ENCODE measurements at places on chromosomes 3 and 15. TPM values are rescaled to one million over a fixed set of nuclear protein-coding genes. Genes with fewer than 3 reads are reported as not detected.
A peak's percentile ranks its signal among the peaks of the same experiment; 100 is the strongest.

DZIP3 gene
- 34.1 TPM for total RNA-seq

TMEM266 gene
- total RNA-seq, result 0.35 TPM

RPL14 gene
- 246 TPM for total RNA-seq

CCDC39 gene
- 1.5 TPM for total RNA-seq

DNA sequence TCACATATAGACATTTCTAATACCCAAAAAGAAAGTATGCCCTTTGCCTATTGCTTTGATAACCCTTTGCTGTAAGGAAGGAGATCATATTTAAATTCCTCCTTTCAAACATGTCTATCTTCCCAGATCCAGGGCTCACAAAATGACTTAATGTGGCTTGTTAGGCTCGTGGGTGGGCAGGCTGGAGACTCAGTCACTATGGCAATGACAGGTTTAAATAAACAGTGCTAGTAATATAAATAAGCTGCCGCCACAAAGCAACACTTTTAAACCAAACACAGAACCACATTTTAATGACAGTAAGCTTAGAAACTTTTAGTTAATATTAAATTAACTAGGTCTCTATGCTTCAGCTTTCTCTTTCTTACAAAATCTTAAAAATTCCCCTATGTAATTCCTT lies 616.0 kb upstream of the NAALADL2 start:
- no peak for DNase-seq

GRCh38 chr3:134381076-134381475 lies 6.8 kb upstream of the AMOTL2 start:
- DNase-seq, result no peak

DNA sequence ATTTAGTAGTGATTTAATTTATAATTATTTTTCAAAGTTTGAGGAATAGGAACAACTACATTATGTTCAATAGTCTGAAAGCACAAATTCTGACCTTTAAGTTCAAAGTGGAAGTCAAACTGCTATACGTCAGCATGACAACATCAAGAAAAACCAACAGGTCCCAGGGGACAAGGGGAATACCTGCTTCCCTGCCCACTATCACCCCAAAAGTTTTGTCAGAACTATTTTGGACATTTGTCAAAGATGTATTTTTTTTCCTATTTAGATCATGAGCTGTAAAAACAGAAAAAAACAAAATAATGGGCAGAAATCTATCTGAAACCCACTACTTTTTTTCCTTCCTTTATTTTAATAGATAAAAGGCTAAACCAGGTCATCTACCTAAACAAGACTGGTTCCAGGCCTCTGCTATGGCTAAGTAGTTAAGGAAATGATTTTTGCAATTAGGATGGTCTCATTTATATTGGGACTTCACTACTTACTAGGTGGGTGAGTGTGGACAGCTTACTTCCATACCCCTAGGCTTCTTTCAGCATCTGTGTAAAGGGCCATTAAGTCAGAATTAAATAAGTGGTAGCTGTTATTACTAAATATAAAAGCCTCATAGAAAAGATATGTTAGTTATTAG lies 746.3 kb downstream of the FHIT start:
- no peak for DNase-seq

GRCh38 chr15:47786371-47786770 lies 69.1 kb downstream of the SEMA6D start:
- no peak for DNase-seq

DNA sequence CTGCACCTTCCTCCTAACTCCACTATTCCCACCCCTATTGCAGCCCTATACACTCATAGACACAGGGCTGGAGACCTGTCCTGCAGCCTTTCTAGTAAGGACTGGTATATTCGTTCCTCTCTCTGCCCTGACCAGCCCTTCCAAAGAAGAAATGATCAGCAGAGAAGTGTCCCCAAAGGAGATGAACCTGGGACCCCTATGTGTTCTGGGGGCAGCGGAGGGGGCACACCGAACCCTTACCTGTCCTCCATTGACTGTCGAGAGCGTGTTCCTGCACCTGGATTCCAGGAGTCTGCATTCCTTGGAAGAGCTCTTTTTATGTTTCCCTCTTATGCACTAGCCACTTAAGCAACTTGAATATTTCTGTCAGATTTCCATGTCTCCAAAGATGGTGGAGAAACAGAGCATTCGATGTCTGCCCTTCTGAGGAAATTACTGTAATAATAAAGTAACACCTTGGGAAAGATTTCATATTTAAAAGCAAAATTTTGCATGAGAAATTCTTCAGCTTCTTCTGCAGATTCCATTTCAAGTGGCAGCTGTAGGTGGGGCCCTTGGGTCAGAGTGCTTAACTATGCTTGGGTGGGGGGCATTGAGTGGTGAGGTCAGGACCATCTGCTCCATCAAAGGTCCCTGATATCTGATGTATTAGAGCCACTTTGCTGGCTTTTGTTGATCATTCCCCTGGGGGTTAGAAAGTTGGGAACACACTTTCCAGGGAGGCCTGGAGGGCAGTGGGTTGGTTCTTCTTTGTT lies 6.3 kb downstream of the EPHB1 start:
- DNase-seq, result no peak

DNA sequence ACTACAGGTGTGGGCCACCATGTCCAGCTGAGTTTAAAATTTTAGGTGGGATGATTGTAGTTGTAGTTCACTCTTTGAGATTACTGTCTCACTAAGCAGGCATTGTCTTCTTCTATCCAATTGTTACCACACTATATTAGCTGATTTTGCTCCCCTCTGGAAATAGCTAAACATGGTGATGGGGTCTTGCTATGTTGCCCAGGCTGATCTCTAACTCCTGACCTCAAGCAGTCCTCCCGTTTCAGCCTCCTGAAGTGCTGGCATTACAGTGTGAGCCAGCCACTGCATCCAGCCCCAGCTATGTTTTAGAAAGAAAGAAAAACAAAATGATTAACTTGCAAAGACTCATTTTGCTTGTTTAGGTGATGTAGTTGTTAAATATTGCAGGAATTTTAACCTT lies 30.6 kb downstream of the YEATS2 start:
- DNase-seq, result no peak

GRCh38 chr3:42036483-42036823 lies 54.7 kb upstream of the TRAK1 start:
- no peak for DNase-seq

DNA sequence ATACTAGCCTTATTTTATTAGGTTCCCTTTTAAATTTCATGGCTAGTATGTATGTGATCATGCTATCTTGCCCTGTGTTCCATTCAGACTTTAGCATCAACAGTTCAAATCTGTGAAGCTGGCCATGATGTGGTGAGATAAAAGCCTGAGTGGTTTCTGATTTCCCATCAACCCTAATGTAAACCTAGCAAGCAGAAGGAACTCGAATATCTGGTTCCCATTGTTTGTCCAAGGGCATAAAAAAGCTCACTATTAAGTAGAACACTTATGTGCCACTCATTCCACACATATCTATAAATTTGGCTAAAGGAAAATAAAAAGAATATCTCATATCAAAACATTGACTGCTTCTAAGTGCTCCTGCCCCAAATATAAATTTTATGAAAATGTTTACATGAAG lies 311.7 kb downstream of the CADM2 start:
- no peak for DNase-seq

DNA sequence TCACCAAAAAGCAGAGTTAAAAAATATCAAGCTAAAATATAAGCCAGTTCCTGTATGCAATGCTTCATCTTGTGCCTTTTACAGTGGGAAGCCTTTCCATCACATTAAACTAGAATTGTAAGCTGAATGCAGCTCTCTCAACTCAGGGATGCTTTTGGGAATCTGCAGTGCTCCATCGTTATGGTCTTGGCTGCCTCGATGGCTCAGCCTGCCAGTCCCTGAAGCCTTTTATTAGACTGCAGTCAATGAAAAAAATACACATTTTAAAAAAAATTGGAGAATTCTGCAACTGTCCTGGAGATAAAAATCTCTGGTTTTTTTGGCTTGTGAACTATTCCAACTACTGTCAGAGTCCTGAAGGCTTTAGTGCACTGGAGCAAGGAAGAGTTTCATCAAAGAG lies 53.0 kb downstream of the FRMD4B start:
- no peak for DNase-seq

ZNF662 gene
- total RNA-seq, result 25.4 TPM

GRCh38 chr3:38711321-38711720 lies 61.8 kb upstream of the SCN5A start:
- no peak for DNase-seq

GRCh38 chr3:14433106-14433505 lies 30.7 kb downstream of the SLC6A6 start:
- DNase-seq, result no peak

GRCh38 chr3:120649830-120650233 lies 32.2 kb downstream of the HGD start:
- no peak for DNase-seq

GRCh38 chr3:39186692-39187151 lies 5.7 kb downstream of the XIRP1 start:
- no peak for DNase-seq

DNA sequence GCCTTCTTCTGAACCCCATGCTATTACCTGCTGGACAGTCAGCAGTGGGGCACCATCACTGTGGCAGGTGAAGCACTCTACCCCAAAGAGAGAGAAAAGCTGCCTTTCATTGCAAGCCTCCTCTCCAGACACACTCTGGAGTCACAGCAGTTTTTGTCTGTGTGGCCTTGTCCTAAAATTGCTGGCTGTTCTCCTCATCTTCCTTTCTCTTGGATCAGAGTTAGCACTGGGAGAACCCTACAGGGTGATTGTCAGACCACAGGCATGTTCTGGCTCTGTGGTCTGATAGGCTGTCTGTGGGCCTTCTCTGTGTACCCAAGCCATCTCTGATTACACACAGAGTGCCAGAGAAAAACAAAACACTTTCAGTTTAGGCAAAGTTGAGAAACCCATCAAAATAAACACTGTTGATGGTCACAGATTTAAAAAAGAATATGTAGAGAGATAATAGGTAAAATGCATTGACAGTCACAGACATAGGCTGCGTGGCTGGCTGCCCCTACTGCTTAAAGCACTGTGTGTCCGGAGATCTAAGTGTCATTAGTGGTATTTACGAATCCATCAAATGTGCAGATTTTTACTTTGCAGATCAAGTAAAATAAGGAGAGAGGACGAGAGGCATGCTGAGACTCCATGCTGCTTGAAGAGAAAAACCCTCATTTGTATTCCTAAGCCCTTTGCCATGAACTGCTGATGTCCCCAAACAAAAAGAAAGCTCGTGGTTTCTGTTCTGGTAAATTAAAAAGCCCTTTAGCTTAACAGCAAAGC lies 689.9 kb downstream of the TUSC7 start:
- no peak for DNase-seq

GRCh38 chr15:49189631-49190030 lies 19.6 kb downstream of the GALK2 start:
- DNase-seq, result no peak

DNA sequence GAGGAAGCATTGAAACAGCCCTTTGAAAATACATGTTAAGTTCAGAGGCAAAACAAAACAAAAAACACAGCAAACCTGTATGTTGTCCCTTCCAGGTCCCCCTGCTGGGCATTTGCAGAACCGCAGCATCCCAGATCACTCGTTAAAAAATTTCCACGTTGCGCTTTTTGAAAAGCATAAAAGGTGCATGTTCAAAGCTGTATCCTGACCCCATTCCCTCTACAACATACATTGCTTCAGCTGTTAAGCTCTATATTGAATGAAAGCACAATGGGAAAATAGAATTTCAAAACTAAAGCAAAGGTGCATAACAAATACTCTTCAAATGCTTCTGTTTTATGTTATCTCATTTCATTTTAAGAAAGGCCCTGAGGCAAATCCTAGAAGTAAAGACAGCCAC lies 328.3 kb downstream of the THSD4 start:
- peak; percentile 69 for DNase-seq

DNA sequence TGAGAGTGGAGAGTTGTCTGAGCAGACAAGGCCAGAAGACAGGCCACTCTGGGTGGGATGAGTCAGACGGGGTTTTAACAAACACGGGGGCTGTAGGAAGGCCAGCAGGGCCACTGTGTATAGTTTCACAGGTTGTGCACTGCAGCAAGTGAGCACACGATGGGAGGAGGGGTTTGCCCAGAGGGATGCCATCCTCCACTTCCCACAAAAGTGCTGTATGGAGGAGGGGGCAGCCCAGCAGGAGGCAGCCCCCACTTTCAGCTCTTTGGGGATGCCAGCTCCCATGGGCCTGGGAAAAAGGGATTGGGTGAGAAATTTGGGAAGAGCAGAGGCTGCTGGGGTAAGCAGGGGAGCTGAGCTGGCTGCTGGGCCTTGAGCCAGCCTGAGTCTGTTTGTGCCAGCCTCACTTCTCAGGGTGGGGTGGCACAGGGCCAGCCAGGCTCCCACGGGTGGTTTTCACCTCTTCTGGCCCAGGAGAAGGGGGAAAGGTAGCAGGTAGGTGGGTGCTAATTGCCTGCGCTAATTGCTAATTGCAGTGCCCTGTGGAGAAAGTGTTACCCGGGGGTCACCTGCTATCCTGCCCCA lies 6.7 kb downstream of the ZBTB47 start:
- DNase-seq, result no peak

GRCh38 chr15:101454365-101454764 lies 35.1 kb downstream of the PCSK6 start:
- no peak for DNase-seq

DNA sequence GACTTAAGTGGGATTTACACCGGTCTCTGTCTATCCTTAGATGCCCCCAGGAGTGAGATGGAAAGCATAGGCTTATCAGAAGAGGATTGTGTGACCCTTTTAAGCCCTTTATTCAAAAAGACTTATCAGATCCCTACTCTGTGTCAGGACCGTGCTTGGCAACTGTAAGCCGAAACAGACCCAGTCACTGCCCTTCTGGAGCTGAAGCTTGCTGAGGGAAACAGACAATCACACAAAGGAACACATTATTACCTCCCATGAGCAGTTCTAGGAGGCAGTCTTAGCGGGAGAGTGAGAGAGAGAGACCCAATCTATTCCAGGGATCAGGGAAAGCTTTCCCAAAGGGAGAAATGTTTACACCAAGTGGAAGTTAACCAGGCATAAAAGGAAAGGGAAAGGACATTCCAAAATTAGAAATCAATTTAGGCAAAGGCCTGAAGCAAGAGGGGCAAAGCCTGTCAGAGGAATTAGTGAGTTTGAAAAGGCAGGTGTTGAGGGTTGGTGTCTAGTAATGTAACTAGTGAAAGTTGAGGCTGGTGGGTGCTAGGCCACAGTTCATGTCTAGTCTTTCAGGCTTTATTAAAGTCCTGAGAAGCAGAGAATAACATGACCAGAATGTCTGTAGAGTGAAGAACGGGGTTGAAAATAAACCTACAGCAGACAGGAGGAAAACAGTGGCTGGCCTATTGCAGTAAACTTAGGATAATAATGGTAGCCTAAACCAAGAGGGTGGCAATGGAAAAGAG lies 86.7 kb downstream of the THBS1 start:
- no peak for DNase-seq

GRCh38 chr15:88920186-88920891 lies 7.2 kb upstream of the MFGE8 start:
- no peak for DNase-seq
